Activated CD8-positive, alpha-beta memory T cell treated with anti-CD3 and anti-CD28 coated beads for 24 hours (primary cell): ENCODE measurements at places on chromosomes 1 and 21.
A peak's percentile ranks its signal among the peaks of the same experiment; 100 is the strongest.

GRCh38 chr1:89125913-89126580, at the start of gene GBP2:
Gene GBP2 (minus strand): TSS chr1:89126114. CDS start chr1:89121966, 4,148 bp downstream.
- DNase-seq, result peak; percentile 71

DNA sequence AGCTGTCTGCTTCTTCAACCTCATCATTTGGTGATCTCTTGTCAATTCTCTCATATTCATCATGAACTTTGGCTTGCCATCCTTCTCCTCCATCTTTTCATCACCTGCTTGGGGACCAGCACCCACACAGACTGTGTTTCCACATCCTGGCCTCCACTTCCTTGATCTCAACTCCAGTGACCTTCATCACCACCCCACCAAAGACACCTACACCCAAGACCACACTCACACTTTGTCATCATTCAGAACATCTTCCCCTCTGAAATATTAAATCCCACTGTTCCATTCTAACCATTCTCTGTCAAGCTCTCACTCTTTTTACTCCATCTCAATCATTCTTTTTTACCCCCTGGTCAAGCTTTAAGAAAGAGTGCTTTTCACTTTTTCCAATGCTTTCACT, 115.5 kb upstream of the VAV3 start:
- no peak for DNase-seq

- DNase-seq, result no peak
Measured at GRCh38 chr1:28601696-28602095, 9.6 kb downstream of the RAB42 start.

DNA sequence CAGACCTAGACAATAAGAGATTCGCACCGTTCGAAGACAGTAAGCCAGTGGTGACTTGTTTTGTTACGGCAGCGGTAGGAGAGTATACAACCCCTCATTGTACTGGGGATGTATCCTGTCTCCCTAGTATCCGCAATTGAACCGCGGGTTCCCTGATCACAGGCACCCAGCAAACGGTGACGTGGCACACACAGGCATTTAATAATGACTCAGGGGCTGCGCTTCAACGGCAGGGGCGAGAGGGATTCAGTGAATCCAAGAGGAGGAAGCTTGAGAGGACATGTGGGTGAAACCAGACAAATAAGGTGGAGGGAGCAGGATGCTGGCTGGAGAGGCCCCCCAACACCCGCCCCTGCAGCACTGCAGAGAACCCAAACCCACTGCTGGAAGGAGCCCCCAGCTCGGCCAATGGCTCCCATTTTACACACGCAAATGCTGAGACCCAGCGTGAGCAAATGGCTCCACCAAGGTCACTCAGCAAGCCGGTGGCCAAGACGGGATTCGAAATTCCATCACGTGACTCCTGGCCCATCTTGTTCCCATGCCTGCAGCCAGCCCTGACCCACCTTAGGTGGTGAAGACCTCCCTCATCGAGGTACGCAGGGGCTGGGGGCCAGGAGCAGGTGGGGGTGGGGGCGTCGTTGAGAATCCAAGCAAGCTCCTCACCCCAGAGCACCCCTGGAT, 149.9 kb downstream of the SYF2 start:
- no peak for DNase-seq

GRCh38 chr1:94668528-94668927, 127.0 kb upstream of the F3 start:
- no peak for DNase-seq

- DNase-seq, result no peak
Measured at GRCh38 chr1:163401211-163401610, 79.5 kb downstream of the NUF2 start.

GRCh38 chr1:7427605-7428300, 343.3 kb upstream of the VAMP3 start:
- no peak for DNase-seq

DNA sequence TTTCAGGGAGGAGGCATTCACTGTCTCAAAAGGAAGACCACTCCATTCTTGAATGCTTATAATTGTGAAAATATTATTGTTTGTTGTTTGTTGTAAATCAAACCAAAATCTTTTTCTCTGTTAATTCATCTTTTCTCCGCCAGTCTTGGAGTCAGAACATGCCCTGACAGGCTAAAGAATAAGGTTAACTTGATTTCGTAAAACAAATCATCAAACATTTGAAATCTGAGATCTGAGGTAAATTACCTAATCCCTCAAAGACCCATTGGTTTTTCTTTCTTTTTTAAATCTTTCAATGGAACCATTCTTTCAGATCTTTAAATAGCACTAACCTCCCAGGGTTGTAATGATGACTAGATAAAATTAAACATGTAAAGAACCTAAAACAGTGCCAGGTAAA, 430.1 kb upstream of the PTBP2 start:
- no peak for DNase-seq

- no peak for DNase-seq
Measured at GRCh38 chr1:187634940-187635339, 806.2 kb downstream of the PLA2G4A start.

GRCh38 chr1:33379631-33380354, 51.1 kb downstream of the PHC2 start:
- DNase-seq, result no peak

GRCh38 chr1:55067022-55067778, 27.9 kb downstream of the PCSK9 start:
- DNase-seq, result no peak

DNA sequence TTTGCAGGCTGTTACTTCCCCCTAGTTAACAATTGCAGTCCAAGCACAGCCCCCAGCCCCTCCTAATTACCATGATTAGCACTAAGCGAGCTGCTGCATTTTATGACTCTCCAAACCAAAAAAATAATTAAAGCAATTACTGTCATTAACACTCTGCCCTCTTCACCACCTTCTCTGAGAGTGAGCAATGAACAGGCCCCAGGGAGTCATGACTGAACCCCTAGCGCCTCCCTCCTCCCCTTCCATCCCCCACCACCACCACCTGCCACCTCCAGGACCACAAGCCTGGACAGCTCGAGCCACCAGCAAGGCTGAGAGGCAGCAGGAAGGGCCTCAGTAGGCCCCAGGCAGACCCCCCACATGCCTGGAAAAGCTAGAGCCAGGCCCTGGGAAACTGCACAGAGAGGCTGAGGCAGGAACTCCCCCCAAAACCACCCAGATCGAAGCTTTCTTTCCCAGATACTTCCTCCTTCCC, 35.5 kb upstream of the ZC3H12A start:
- no peak for DNase-seq

- DNase-seq, result no peak
Measured at GRCh38 chr1:202416641-202417040, 68.1 kb downstream of the PPP1R12B start.

GRCh38 chr1:53257454-53258081, 19.2 kb upstream of the MAGOH start:
- DNase-seq, result no peak

- DNase-seq, result no peak
Measured at GRCh38 chr1:47252369-47252768, 20.3 kb upstream of the TAL1 start.

DNA sequence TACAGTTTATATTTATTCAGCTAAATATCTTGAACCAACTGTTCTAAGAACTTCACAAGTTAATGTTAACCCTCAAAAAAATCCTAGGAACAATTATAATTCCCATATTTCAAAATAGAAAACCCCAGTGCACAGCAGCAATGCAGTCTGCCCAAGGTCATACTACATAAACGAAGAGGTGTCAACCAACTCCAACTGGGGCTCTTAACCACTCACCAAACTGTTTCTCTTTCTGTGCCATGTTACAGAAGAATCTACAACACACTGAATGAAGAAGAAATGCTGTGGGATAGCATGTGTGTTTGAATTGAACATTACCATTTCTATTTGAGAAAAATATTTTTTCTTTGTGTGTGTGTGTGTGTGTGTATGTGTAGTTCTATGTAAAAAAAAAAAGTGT, 35.7 kb downstream of the EIF4G3 start:
- no peak for DNase-seq

- no peak for DNase-seq
Measured at GRCh38 chr21:43762303-43763128, 13.6 kb downstream of the CSTB start.

- DNase-seq, result no peak
Measured at GRCh38 chr21:28723646-28724045, 269.0 kb downstream of the LTN1 start.

- DNase-seq, result no peak
Measured at GRCh38 chr1:179287946-179288345, 5.7 kb upstream of the SOAT1 start.

- DNase-seq, result no peak
Measured at GRCh38 chr21:33940164-33940880, 24.7 kb upstream of the ATP5PO start.

- no peak for DNase-seq
Measured at GRCh38 chr1:234320549-234320948, 52.7 kb upstream of the COA6 start.

GRCh38 chr1:234601301-234602017, 8.5 kb downstream of the IRF2BP2 start:
- DNase-seq, result no peak

DNA sequence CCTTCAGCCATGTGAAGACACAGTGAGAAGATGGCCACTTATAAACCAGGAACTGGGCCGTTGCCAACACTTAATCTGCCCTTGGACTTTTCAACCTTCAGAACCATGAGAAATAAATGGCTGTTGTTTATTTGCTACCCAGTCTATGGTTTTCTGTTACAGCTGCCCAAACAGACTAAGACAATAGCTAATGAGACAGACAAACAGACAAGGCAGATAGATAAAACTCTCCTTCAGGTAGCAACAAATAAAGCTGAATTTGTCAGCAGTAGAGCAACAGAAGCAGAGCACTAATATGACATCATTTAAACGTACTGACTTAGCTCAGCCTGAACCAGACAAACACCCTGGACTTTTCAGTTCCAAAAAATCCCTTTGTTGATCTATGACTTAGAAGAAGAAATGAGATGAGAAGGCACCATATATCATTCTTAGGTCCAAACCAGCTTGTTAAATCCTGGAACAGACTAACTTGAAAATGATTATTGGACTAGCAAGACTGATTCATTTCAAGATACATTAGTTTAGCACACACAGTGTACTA, 27.0 kb downstream of the ZZZ3 start:
- no peak for DNase-seq

DNA sequence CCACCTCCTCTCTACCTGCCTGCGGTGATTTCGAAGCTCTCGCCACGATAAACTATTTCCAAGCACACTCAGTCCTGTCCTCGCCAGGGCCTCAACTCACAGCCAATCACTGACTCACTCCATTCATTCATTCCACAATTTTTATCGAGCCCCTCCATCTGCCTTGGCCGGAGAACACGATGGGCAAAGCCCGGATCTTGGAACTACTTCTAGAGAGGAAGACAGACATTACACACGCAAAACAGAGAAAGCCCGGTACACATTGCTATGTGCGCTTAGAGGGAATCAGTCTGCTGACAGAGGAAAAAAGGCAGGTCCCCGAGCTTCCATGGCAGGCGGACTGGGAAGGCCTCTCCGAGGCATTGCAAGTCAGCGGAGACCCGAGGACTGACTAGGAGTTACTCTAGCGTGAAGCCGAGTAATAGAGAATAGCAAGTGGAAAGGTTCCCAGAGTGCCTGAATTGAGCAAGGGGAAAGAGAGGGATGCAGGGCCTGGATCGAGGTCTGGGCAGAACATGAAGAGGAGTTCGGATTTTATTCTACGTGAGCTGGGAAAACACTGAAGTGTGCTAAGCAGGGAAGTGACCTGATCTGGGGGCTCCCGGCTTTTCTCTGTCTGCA, 54.2 kb upstream of the DNAJC6 start:
- no peak for DNase-seq

DNA sequence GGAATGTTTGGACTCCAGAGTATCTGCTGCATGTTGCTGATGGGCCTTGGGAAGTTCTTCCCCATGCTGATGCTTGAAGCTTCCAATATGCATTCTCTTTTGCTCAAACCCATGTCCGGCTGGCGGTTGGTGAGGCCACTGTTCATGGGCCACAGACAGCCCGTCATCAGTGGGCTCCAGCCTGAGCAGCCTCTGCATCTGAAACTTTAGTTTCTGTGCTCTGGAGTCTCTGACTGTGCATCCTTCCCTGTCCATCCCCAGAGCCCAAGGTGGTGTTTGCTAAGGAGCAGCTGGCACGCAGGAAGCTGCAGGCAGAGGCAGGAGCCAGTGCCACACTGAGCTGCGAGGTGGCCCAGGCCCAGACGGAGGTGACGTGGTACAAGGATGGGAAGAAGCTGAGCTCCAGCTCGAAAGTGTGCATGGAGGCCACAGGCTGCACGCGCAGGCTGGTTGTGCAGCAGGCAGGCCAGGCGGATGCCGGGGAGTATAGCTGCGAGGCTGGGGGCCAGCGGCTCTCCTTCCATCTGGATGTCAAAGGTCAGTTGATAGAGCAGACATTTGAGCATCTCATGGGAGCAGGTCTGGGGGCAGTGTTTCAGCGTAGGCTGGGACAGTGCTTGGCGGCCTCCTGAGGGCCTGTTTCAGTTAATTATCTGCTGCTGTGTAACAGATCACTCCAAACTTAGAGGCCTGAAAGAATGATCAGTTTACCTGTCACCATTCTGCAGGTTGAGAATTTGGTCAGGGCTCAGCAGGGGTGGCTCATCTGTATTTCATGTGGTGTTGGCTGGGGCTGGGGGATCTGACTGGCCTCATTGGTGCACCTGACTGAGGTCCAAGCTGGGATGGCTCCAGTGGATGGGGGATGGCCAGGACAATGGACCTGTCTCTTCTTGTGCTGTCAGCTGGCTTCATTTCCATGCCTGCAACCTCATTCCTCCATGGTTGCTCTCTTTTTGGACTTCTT, 16.6 kb downstream of the OBSCN start:
- DNase-seq, result peak; percentile 37

DNA sequence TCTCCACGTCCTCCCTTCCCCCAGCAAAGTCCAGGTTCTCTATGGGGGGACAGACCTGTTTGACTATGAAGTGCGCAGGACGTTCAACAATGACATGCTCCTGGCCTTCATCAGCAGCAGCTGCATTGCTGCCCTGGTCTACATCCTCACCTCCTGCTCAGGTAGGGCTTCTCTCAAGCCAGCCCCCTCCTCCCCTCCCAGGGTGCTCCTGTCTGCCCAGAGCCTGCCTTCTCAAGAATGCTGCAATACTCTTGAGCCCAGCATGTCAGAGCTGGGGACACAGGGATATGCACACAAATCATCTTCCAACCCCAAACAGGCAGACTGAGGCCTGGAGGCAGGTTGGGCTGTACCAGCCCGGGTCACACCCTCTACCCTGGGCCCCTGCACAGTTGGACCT, 35.4 kb downstream of the DISP3 start:
- DNase-seq, result no peak

- no peak for DNase-seq
Measured at GRCh38 chr1:114131526-114132220, 22.0 kb downstream of the SYT6 start.

GRCh38 chr1:116389013-116389412, 16.0 kb downstream of the ATP1A1 start:
- no peak for DNase-seq
